Kasumi-1 (cell line): ENCODE measurements at places on chromosomes 6 and 20.
A peak's percentile ranks its signal among the peaks of the same experiment; 100 is the strongest.

DNA sequence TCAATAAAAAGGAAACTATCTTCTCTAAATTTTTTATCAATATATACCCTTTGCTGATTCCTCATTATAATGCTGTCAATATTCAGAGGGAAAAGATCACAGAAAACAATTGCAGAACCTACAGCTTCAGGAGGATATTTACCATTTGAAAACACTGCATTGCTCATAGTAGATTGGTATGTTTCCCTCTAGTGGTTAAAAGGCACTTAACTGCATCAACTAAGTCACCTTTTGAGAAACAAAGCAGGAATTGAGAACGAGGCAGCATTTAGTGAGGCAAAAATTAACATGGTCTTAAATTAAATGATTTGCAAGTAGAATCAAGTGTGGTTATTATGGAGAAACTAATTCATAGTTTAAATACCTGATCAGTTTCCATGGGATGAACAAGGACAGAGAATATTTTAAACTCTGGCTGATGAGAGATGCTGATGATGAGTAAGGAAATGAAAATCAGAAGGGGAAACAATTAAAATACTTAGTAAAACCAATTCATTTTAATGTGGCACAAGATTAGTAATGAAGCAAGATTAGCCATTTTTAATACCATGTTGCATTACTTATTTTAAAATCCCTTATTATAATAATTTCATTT is 642.1 kb downstream of the EPHA7 start:
- peak; percentile 86 for DNase-seq

DNA sequence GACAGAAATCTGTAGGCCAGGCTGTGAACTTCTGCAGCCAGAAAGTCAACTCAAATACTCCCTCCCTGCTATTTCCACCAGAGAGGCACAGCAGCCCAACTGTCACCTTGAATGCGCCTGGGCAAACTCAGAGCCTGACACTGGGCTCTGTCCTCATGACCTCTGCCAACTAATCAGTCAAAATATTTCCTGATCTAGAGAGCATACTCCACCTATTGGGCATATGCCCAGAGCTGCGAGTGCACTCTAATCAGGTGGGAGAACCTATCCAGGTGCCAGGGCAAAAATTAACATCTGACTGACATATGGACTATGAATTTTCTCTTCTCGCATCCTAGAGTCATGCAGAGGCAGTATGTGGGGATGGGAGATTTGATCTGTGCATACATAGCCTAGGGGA is 406.3 kb upstream of the RUNX2 start:
- DNase-seq, result no peak

DNA sequence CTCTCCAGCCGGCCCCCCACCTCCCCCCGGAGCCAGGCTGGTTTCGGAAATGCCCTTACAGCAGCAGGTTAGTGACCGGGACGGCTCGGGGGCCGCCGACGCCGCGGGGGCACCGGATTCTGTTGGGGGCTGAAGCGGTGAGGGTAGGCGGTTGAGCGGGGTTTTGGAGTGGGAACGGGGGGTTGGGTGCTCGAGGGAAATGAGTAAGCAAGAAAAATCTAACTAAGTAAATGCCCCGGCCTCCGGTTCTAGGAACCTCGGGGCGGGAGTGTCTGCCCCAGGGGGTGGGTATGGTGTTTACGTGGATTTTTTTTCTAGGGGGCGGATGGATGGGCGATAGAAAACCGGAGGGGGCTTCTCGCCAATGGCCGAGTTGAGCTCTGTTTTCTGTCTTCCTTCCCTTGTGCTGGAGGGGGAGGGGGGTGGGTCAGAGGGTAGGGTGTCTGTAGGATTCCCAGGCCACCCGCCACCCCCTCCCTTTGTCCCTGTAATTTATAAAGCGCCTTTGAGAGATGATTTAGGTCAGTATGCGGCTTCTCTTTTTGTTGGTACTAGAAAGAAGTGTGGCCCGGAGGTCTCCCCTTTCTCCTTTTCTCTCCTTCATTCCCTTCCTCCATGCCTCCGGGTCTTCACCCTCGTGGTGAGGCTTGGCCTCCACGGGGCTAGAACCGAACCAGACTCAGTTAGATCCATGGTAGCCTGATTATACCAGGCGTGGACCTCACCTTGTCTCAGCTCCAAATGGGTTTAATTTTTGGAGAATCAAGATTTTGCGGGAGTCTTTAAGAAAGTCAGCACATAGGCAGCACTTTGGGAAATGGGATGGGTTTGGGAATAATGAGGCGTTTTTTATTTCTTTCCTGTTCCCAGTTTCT is 2.3 kb downstream of the E2F3 start:
- peak; percentile 39 for DNase-seq

DNA sequence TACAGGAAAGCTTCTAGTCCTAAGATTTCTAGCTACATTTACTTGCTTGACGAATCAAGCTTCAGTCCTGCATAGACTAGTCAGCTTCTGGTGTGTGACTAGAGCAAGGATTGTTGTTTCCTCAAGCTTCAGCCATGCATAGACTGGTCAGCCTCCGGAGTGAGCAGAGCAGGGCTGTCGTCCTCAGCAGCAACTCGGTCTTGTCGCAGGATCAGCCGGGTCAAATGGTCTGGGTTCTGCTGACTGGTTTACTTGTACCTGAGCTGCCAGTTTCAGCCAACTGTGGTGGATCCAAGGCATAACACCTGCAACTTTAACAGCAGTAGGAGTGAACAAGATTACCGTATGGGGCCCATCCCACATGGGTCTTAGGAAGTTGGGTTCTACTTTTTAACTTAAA is 10.8 kb upstream of the GMPR start:
- no peak for DNase-seq

GRCh38 chr6:67854098-67854497 is 781.0 kb upstream of the ADGRB3 start:
- DNase-seq, result no peak

DNA sequence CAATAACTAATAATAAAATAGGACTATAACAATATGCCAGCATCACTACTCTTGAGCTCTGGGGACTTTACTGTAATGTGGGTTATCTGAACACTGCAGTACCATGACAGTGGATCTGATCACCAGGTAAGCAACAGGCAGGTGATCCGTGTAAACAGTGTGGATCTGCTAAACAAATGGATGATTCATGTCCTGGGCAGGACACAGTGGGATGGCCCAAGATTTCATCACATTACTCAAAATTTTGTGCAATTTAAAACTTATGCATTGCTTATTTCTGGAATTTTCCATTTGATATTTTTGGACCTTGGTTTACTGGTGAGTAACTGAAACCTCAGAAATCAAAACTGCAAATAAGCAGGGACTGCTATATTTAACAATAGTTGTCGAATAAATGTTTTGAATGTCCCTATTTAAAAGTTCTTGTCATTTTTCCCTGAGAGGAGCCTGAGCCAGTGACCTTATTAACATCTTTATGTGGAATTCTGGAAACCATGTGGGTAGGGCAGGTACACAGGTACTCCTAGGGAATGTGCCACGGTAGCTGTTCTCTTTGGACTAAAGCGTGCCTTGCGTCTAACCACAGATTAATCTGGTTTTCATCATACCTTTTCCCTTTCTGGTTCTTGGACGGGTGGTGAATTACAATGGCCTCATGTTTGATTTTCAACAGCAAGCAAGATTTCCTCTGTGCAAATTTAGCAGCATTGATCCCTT is 214.5 kb upstream of the SASH1 start:
- DNase-seq, result no peak

DNA sequence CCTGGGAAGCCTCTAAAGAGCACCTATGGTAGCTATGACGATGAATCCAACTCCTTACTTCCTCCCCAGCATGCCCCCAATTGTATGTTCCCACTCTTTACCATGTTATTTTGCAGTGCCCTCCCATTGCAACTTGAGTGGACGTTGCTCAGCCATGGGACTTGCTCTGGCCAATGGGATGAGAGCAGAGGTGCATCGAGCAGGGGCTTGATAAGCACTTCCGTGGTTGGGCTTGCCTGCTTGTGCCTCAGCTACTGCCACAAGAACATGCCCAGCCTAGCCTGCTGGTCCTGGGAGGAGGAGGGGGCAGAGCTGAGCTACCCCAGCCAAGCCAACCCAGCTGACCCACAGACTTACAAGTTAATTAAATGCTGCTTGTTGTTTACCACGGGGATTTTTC is 71.1 kb upstream of the CTNNBL1 start:
- no peak for DNase-seq

DNA sequence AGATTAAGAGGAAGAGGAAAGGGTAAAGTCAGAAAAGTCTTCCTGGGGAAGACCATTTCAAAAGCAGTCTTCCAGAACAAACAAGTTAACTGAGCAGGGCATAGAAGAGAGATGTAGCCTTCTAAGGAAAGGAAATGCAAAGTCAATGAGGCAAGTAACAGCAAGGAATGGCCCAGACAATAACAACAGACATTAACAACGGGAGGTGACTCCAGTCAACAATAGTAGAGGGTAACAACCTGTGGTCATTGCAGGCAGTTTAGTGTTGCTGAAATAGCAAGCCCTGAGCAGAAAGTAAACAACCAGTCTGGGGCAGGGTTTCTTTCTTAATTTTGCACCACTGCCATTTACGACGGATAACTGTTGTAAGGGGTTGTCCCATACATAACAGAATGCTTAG is 2.1 kb downstream of the MDN1 start:
- DNase-seq, result no peak

- no peak for DNase-seq
Observed at GRCh38 chr6:38349221-38349620, 290.5 kb downstream of the BTBD9 start.

- peak; percentile 51 for DNase-seq
Observed at GRCh38 chr6:47631269-47631772, 67.1 kb upstream of the ADGRF4 start.

DNA sequence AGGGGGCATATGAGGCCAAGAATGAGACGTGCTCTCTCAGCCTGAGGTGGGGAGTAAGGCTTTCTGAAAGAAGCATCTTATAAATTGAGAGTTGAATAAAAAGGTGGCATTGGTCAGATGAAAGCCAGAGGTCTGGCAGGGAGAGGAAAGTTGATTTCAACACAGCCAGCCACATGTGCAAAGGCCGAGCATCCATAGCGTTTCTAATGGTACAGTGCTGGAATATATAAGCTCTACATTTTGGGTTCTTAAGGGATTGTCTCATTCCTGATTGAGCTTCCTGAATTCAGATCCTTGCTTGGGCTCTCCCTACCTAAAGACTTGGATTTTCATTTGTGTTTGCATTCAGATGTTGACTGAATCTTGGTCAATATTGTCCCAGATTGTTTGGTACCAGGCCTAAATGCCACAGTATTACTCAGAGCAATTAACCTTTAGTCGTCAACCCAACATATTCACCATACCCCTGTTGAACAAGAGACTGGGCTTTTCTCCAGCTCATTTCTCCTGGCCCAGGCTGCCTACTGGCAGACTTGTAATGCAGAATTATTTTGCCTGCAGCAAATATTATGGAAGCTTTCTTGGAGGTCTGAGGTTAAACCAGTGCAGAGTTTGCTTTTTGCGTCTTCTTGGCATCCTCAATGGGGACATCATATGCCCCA is 14.5 kb upstream of the BCAS1 start:
- no peak for DNase-seq

DNA sequence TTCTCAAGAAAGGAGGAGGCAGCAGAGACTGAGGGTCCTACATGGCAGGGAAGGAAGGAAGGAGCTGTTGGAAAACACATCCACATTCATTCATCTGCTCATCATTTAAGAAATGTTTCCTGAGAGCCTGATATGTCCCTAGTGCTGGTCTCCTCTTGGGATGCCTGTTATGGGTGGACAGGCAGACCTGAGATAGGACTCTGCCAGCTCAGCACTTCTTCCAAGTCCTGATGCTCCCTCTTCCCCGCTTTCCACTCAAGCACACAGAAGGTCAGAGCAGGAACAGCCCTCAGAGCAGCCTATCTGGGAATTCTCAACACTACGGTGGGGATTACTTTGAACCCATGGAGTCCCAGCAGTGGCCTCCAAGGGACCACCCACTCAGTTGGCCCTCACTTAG is 8.0 kb upstream of the SIRPD start:
- no peak for DNase-seq

DNA sequence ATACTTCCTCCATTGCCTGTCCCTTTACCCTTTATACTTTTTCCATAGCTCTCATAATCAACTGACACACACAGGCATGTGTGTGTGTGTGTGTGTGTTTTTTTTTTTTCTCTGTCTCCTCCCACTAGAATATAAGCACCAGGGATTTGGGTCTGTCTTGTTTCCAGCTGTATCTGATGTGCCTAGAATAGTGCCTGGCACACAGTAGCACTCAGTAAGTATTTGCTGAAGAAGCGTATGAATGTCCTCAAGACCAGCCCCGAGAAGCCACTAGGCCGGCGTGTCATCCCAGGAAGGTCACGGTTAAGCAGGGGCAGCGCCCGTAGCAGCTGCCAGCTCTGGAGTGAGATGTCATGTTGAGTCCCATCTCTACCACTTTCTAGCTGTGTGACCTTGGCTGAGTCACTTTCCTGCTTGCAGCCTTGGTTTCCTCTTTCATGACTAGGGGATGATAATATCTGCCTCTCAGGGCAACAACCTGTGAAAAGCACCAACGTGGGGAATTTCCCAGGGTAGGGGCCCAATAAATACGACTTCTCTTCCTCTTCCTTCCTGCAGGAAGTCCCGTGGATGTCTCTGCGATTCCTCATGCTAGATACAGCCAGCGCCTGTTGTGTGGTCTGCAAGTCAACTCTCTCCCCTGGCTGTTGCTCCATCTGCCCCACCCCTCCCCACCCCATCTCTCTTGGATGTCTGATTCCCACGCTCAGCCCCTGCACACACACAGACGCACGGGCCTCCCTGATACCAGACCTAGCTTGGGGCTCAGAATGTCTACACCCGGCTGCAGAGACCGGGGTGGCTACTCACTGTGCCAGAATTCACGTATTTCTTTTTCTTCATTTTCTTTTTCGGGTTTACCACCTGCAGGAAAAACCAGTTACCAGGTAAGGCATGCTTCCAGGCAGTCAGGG is 58.1 kb downstream of the RAB44 start:
- DNase-seq, result peak; percentile 35

- no peak for DNase-seq
Observed at GRCh38 chr6:84035484-84035883, 1.9 kb downstream of the MRAP2 start.

- no peak for DNase-seq
Observed at GRCh38 chr6:13522656-13523055, 35.3 kb upstream of the GFOD1 start.

DNA sequence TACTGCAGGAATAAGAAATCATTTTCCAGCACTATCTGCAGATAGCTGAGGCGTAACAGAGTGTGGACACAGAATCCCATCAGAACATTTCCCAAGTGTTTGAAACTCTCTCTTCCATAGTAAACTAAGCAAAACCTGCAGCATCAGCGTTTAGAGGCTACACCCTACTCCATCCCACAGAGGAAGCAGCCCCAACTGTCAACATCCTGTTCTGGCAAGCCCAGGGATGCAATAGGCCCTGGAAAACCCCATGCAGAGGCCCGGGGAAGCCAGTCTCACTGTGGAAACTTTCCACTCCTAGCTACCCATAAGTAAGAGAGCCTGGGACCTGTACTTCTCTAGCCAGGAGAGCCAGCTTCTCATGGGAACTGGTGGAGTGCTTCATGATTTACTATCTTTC is 129.4 kb downstream of the LY86 start:
- DNase-seq, result peak; percentile 94

GRCh38 chr20:57744206-57744605 is 34.4 kb upstream of the PMEPA1 start:
- DNase-seq, result no peak

- DNase-seq, result no peak
Observed at GRCh38 chr6:161303628-161304340, 29.9 kb upstream of the AGPAT4 start.
